Activated T-cell treated with anti-CD3 and anti-CD28 coated beads, Interleukin-2, amount 50 U/mL, for 4 hours (primary cell): ENCODE measurements at places on chromosomes 11 and 22.

DNA sequence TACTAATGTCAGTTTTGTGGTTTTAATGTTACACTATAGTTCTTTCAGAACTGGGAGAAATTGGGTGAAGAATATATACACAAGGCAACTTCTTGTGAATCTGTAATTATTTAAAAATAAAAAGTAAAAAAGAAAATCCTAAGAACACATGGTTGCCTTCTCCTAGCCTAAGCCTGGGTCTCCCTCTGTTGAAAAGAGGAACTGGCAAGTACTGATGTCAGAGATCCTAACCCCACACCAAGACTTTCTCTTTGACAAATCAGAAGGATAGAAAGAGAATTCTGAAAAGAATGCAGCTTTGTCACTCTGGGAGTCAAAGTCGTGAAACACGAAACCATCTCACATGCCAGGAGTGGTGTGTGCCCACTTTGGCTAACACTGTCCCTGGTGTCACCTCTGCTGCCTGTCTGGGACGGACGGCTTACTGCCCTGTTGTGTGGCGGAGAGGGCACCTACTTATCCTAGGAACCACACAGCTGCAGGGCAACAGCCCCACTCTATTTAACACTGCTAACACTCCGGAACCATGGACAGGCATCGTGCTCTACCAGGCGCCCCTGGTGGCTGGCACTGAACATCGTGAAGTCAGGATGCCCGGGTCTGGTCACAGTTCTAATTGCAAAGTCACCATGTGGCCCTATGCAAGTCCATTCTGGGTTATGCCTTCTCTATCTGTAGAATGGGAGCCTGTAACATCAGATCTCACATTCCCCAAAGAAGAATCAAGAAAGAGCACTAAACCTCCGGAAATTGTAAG, 108.7 kb upstream of the CD82 start:
- no peak for DNase-seq

DNA sequence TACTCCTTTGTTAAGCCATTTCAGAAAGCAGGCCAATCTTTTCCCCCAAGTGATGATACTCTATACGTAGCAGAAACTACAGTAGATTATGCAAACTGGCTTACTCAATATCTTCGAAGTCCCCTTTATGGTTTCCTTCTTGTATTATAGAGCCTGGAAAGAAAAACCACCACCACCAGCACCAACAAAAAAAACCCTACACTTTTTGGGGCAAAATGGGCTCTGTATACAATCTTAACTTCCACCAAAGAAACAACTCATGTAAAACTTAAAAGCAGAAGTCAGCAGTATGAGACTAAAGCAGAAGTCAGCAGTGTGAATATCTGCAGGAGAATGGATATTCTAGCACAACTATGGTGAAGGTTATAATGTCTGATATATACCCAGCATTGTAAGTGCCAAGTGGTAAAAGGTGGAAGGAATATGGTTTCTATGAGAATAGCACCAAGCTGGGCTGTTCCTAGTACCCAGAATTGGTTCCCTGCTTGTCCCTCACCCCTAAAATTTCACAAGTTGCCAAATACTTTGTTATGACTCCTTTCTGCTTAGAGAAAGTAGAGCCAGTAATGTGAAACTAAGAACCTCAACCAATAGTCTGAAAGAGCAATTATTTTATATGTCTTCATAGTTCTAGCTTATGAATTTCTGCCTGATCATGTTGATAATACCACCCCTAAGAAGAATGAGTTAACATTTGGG, 252.1 kb downstream of the SBF2 start:
- DNase-seq = no peak

- no peak for DNase-seq
These were observed 176.0 kb downstream of the ARHGAP42 start for GRCh38 chr11:100863080-100863581.

- no peak for DNase-seq
These were observed 630 bp downstream of the CD5 start for GRCh38 chr11:61102667-61103571.

GRCh38 chr11:36586543-36586942, 7.8 kb upstream of the IFTAP start:
- no peak for DNase-seq

- no peak for DNase-seq
These were observed 3.9 kb upstream of the MUC15 start for GRCh38 chr11:26575946-26576345.

DNA sequence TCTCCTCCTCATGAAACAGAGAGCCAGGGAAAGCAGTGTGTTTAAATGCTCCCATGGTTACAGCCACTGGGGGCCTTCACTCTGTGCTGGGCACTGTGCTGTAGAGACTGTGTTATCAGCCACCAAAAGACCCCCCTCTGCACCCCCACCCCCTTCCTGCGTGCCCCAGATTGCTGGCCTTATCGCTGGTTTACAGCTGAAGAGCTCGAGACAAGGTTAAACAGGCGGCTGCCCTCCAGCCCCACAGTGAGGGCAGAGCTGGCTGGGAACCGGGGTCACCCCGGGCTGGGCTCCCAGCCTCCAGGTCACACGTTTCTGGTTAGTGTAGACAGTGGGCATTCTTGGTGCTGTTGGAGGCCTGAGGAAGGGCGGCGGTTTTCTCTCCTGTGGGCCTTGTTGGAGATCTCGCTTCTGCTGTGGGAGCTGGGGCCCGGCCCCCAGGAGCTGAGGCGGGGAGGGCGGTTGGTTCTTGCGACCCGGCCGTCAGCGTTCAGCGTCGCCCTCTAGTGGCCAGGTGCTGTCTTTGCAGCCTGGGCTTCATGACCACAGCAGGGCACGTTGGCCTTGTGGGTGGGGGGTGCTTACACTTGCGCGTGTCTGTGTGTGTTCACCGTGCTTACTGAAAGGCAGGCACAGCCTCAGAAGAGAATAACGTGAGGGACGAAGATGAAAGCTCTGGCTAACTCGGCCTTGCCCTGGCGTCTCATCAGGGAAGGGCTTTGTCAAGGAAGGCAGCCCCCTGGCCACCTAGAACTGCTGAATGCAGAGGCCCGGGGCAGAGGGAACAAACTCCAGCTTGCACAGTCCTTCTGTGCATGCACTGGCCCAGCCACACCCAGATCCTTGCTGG, 40.8 kb downstream of the TBC1D22A start:
- peak; percentile 72 for DNase-seq

- DNase-seq = no peak
These were observed 702 bp downstream of the BIRC2 start for GRCh38 chr11:102347462-102348370.

DNA sequence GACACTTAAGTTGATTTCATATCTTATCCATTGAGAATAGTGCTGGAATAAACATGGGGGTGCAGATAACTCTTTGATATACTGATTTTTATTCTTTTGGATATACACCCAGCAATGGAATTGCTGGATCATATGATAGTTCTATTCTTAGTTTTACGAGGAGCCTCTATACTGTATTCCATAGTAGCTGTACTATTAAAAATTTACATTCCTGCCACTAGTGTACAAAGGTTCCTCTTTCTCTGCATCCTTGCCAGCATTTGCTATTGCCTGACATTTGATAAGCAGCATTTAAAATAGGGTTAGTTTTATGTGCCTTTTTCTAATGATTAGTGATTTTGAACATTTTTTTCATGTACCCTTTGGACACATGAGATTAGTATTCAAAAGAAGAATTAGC, 554.2 kb downstream of the JRKL start:
- no peak for DNase-seq

- DNase-seq = no peak
These were observed 16.8 kb downstream of the FDX1 start for GRCh38 chr11:110446594-110446993.

DNA sequence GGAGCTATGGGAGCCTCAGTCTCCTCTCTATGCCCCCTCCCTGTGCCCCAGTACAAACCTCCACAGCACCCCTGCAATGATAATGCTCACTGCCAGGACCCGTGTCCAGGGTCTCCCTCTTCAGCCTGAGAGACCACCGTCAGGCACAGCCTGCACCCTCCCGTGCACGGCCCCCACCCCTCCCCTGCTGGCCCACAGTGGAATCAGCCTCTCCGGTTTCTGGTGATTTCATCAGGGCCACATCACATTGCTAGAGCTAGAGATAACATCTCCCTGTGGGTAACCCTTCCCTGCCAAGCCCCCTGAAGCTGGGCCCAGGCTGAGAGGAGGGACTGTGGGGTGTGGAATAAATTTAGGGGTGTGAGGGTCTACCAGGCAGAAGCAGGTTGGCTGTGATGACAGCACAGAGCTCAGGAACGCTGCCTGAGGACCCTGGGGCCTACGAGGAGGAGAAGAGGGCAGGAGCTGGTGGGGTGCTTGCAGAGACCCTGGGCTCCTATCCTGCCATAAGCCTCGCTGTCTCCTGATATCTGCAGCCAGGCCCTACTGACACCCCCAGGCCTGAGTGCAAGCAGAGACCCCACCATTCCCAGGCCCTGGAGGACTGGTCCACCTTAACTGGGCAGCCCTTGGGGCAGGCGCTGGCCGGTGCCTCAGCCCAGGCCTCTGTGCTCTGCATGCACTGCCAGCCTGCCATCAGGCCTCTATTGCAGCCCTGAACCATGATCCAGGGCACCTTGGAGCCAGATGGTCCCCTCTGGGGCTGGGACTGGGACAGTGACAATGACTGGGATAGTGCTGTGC, at the start of gene KLHDC7B:
Gene KLHDC7B, plus strand, starts transcription at position 378 of the 804 bp plus-strand sequence. Its CDS starts 345 bp downstream, at position 723.
- no peak for DNase-seq

GRCh38 chr22:31826443-31826842, 72.6 kb downstream of the DEPDC5 start:
- DNase-seq = no peak

DNA sequence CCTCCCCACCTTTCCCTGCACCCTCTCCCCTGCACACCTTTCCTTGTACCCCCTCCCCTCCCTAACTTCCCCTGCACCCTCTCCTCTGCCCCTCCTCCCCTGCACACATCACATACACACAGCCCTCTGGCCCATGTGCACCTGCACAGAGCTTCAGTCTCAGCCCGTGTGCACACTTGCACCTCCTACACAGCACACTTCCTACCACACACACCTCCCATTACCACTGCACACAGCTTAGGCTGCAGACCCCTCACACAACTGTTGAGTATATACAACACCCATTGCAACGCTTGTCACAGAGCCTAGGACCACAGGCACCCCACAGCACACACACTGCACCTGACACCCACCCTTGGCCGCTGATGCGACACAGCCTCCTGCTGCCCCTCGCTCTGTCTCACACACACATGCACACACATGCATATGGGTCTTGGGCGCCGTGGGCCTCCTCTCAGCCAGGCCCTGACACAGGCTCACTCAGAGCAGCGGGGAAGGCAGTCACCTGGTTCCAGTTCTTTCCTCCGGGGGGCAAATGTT, 411 bp downstream of the SIGIRR start:
- DNase-seq = no peak

- DNase-seq = peak; percentile 9
These were observed 11.7 kb downstream of the TECTA start for GRCh38 chr11:121112498-121113455.
